NCI-H774 (cell line): ENCODE measurements at places on chromosomes 12 and 14.

DNA sequence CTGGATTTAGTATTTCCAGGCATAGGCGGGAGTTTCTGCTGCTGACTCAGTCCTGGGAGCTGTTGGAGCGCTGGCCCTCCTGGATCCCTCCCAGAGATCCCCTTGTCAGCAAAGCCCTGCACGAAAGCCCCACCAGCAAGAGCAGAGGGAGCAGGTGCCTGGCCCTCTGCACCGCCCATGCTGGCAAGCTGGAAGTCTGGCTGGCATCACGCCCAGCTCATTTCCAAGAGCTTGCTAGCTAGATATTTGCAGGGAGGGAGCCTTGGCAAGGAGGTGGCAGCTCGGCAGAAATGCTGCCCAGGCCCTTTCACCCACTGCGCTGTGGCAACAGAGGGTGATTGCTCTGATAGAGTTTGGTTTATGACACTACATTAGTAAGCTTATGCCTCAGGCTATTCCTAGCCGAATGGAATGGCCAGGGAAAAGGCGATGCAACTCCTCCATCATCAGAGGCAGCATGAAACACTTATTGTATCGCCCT is 193.9 kb downstream of the EMP1 start:
- peak; percentile 53 for DNase-seq

DNA sequence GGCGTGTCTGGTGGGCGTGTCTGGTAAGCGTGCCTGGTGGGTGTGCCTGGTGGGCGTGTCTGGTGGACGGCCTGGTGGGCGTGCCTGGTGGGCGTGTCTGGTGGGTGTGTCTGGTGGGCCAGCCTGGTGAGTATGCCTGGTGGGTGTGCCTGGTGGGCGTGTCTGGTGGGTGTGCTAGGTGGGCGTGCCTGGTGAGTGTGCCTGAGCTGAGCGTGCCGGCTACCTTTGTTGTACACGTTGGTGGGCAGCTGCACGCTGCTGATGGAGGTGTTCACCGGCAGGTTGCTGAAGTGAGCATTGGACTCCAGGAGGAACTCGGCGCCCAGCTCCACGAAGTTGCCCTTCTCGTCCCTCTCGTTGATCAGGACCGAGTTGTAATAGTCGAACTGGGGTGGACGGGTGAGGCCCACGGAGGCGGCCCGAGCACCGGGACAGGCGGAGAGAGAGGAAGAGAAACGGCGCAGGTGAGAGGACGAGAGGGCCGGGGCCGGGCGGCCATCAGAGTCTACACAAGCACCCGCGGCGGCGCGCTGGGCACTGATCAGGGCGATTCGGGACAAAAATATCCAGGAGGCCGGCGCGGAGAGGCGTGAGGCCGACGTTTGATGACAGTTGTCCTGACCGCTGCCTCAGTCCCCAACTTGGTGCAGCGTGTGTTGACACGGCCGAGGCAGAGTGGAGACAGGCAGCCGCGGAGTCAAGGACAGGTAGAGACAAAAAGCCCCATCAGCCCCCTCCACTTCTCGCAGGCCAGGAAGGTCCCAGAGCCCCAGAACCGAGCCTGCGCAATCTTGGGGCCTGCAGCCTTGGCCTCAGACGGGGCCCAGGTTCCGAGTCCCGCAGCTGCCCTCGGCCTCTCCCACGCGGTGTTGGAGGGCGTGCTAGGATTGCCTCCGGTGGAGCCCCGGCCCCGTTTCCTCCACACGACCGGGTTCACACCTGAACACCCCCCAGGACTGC is 10.5 kb downstream of the CACNA2D4 start:
- peak; percentile 56 for DNase-seq

GRCh38 chr12:124013073-124013472 is 40.1 kb downstream of the ZNF664 start:
- no peak for DNase-seq

GRCh38 chr12:94673496-94673895 is 23.1 kb upstream of the TMCC3 start:
- no peak for DNase-seq

DNA sequence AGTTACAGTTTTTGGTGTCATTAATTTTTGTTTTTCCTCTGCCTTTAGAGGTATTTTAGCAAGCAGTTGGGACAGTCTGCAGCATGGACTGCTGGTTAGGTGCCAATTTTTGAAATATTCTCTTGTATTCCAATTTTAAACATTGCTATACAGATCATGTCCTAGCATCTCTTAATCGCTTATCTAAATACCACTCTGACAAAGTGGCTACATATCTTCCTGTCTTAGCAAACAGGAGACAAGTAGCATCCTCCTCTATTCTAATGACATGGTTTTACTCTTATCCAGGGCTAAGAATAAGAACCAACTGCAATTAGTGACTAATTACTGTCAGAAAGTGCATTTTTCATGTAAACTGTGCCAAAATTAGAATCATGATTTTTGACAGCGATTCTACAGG is 117.8 kb upstream of the ATP2B1 start:
- DNase-seq, result no peak

DNA sequence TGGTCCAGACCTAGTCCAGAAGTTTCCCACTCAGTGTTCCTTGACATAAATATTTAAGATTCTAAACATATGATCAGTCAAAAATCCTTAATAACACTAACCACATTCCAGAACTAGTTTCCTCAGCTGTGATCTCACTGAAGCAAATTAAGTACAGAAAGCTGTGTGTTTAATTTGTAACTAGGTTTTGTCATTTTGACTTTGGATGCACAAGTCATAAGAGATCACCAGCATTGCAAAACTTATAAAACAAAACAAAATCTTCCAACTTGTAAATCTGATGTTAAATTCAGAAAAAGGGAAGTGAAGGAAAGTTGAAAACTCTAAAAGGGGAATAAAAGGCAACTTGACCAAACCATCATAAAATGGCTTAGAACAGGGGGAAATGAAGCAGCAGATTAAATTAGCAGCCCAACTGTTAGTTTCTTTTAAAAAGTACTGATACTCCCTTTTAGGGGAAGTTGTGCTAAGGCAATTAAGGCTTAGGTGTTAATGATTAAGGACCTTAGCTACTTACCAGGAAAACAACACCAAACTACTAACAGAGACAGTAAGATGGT is 56.6 kb downstream of the SH2B3 start:
- DNase-seq, result no peak

- DNase-seq, result no peak
These were observed 24.3 kb upstream of the HSPB8 start for GRCh38 chr12:119154435-119154818.
